Amniotic epithelial cell (primary cell): ENCODE measurements at places on chromosomes 16 and 17.

- no peak for DNase-seq
Observed at GRCh38 chr17:72354071-72354470, 233.3 kb downstream of the SOX9 start.

DNA sequence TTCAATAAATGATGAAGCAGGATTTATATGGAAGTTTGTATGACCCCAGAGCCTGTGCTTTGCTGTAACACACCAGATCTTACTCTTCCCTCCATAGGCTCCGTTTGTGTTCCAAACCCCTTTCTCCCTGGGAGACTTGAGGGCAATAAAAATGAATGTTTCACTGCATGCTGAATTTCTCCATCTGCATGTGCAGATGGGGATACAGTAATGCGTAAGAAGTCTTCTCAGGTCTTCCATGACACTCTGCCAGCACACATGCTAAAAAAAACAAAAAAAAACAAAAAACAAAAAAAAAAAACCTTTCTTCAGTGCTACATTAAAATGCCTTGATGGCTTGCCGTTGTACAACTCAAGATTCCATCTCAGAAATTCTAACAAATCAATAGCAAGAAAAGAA lies 170.2 kb upstream of the ANKFN1 start:
- DNase-seq: no peak

DNA sequence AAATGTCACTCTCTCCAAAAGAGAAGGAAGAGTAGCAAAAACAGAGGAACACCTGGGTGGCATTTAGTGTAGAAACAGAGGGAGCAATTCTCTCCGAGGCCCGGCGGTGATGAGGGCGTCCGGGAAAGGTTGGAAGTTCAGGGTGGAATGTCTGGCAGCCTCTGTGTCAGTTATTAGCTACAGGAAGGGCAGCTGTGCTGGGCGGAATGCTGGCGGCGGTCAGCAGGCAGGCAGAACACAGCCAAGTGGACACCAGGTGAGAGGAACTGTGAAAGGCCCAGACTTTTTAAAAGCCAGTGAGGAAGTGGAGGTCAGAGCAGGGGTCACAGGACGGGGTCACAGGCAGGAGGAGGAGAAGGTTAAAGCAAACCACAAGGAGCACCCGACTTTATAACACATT lies 238.1 kb downstream of the NTN1 start:
- DNase-seq: no peak

DNA sequence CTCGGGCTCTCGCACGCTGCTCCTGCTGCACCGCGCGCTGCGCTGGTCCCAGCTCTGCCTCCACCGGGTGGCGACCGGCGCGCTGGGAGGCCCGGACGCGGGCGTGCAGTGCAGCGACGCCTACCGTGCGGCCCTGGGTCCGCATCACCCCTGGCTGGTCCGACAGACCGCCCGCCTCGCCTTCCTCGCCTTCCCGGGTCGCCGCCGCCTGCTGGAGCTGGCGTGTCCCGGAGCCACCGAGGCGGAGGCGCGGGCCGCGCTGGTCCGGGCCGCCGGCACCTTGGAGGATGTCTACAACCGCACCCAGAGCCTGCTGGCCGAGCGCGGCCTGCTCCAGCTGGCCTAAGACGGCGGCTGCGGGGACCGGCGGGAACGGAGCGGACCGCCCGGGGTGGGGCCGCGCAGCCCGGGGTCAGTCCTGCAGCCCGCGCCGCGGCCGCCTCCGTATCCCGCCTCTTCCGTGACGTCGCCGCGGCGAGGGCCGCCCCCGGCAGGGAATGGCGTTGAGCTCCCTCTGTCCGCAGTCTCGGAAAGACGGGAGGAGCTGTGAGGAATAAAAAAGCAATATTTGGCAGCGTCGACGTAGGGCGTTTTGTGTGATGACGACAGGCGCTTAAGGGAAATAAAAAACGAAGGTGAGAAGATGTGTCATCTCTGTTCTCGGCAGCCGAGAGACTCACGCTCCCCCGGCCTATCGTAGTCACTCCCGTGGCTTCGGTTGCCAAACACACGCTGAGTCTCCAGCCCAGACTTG lies 1.4 kb downstream of the GLTPD2 start:
- peak; percentile 96 for DNase-seq

- DNase-seq: no peak
Observed at GRCh38 chr17:83196024-83196365, 116.6 kb downstream of the METRNL start.
